ENCODE measurements at places on chromosomes 4 and X.

GRCh38 chrX:69278031-69278687 is 112.9 kb upstream of the PJA1 start:
- DNase-seq: no peak

GRCh38 chrX:1361275-1361674 is 24.7 kb downstream of the IL3RA start:
- DNase-seq: no peak

- DNase-seq: no peak
Observed at GRCh38 chr4:6120361-6120760, 80.0 kb downstream of the JAKMIP1 start.

DNA sequence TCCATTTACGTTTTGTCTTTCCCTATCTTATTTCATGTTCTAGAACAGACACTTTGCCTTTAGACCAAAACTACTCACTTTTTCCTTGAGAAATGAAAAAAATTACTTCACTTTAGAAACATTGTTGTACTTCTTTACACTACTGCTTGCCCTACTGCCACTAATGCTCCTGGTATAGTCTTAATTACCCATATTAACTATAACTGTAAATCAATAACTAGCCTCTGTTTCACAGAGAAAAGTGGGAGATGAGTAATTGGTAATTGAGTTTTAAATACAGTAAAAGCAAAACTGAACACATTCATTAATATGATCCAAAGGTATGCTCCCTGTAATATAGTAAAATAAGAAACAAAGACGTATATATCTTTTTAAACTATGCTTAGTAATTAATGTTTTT is 111.1 kb upstream of the JADE1 start:
- no peak for DNase-seq

DNA sequence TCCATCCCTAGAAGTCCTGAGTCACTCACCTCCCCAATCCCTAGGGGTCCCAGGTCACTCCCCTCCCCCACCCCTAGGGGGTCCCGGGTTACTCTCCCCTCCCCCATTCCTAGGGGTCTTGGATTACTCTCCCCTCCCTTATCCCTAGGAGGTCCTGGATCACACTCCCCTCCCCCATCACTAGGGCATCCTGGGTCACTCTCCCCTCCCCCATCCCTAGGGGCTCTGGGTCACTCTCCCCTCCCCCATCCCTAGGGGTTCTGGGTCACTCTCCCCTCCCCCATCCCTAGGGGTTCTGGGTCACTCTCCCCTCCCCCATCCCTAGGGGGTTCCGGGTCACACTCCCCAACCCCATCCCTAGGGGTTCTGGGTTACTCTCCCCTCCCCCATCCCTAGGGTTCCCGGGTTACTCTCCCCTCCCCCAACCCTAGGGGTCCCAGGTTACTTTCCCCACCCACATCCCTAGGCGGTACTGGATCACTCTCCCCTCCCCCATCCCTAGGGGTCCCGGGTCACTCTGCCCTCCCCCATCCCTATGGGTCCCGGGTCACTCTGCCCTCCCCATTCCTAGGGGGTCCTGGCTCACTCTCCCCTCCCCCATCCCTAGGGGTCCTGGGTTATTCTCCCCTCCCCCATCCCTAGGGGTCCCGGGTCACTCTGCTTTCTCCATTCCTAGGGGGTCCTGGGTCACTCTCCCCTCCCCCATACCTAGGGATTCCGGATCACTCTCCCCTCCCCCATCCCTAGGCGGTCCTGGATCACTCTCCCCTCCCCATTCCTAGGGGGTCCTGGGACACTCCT is 2.1 kb downstream of the ASMTL start:
- DNase-seq: peak; percentile 23

DNA sequence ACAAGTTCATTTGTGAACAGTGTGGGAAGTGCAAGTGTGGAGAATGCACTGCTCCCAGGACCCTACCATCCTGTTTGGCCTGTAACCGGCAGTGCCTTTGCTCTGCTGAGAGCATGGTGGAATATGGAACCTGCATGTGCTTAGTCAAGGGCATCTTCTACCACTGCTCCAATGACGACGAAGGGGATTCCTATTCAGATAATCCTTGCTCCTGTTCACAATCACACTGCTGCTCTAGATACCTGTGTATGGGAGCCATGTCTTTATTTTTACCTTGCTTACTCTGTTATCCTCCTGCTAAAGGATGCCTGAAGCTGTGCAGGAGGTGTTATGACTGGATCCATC is 5.5 kb downstream of the SPRY1 start:
- no peak for DNase-seq

- DNase-seq: no peak
Observed at GRCh38 chrX:134373736-134374135, 86.2 kb upstream of the HPRT1 start.

GRCh38 chrX:113770071-113770470 is 813.8 kb upstream of the HTR2C start:
- DNase-seq: no peak

DNA sequence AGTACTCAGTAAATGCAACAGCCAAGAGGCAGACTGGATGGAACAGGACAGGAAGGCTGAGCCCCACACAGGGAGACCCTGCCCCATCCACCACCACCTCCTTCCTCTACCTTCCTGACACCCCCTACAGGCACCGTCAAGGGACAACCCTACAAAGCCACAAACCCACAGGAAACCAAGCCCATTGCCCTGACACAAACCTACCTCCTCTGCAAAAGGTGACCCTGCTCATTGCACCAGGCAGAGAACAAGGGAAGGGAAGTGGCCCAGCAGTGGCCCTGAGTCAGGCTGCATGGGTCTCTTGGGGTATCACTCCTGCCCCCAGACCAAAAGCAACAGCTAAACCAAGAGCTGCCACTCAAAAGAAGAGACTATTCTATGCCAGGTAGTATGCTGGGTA is 21.0 kb downstream of the JAKMIP1 start:
- DNase-seq: no peak

DNA sequence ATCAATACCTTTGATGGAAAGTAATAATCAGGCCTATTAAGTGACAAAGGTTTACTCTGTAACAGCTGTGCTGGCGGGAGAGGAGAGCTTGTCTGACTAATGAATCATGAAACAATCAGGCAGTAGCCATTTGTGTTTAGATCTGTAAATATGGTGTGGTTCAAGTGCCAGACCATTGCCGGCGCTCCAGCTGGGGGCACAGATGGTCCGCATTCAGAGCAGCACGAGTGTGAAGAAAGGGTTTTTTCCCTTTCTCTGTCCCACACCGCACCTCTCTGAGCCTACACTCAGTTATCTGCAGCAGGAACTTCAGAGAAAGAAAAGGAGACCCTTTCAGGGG is 111.3 kb upstream of the PAQR3 start:
- no peak for DNase-seq

DNA sequence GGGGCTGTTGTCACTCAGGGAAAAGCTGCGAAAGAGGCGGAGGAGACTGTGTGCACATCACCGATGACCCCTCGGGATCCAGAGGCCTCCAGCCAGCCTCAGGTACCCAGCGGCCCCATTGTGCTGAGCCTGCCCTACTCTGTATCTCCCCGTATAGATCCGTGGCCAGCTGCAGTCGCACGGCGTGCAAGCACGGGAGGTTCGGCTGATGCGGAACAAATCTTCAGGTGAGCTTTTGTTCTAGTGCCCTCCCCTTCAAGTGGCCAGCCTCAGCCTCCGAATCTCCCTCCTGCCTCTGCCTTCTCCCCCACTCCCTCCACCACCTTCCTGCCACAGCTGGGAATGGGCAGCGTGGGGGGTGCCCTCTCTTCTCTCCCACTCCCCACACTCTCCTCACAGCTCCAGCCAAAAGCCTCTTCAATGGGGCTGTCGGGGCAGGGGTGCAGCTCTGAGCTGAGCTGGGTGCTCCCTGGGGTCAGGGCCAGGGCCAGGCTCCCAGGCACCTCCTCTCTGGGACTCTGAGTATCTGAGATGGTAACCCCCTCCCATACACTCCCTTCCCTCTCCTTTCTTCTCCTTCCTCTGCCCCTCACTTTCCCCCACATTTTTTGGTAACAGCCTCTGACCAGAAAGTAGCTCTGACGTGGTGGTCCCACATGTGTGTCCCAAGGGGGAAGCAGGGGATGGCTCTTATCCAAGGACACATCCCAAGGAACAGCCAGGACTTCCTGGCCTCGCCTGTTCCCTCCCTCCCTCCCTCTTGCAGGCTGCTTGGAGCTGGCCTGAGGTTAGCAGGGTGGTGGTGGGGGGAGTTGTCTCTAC is 20.4 kb upstream of the UBA1 start:
- no peak for DNase-seq

DNA sequence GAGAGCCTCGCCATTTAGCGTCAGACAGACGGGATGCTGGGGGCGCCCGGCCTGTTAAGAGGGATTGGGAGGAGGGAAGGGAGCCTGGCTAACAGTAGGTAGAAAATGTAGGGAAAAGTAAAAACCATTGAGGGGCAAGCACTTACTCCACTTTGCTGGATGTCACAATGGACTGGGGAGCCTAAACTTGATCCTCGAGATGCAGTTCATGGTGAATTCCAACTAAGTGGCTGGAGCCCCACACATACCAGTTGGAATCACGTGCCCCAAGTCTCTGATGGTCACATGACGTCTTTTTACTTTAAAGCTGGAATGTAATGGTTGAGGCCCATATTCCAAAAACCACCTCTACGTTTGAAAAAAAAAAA is 1.5 kb downstream of the PLS3 start:
- no peak for DNase-seq

DNA sequence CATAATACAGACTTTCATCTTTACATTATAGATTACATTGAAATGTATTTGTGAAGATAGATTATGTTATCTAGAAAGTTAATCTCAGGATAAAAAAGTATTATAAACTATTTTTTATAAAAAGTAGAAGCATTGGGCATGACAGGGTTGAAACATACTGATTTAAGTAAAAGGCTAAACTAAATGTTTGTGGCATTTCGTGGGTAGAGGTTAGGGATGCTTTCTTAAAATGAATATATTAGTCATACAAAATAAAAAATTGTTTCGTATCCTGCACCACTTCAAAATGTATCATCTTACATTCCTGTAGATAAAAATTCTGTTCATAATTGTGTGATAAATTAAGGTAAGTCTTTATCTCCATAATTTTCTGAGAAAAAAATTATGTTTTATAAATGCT is 603.6 kb downstream of the SPRY1 start:
- DNase-seq: no peak

DNA sequence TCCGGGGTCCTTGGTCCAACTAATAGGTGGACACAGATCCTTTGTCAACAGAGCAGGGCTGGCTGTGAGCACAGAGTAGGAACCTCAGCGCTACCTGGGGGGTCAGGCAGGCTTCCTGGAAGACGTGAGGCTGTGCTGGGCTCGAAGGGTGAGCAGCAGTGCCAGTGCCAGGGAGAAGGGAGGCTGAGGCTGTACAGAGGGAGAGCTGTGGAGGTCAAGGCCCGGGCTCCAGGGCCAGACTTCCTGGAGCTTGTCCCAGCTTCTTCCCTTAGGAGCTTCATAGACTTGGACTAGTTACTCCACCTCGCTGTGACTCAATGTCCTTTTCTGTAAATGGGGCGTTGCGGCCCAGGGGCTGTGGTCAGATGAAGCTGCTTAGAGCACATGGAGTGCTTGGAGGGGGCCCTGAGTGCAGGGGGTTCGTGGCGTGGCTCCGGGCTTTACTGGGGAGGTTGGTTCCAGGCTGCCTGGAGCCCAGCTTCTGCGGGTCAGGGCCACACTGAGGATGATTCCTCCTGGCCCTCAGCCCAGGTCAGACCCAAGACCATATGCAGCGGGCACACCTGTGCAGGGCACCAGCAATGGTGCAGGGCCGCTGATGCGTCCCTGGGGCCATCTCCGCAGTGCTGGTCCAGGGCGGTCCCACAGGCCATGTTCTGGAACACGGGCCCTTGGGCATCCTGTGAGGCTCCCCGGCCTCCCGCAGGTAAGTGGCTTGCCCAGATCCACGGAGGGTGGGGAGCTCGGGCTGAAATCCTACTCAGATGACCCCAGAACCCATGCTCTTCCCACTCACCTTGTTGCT is 98.1 kb downstream of the DCTD start:
- no peak for DNase-seq

DNA sequence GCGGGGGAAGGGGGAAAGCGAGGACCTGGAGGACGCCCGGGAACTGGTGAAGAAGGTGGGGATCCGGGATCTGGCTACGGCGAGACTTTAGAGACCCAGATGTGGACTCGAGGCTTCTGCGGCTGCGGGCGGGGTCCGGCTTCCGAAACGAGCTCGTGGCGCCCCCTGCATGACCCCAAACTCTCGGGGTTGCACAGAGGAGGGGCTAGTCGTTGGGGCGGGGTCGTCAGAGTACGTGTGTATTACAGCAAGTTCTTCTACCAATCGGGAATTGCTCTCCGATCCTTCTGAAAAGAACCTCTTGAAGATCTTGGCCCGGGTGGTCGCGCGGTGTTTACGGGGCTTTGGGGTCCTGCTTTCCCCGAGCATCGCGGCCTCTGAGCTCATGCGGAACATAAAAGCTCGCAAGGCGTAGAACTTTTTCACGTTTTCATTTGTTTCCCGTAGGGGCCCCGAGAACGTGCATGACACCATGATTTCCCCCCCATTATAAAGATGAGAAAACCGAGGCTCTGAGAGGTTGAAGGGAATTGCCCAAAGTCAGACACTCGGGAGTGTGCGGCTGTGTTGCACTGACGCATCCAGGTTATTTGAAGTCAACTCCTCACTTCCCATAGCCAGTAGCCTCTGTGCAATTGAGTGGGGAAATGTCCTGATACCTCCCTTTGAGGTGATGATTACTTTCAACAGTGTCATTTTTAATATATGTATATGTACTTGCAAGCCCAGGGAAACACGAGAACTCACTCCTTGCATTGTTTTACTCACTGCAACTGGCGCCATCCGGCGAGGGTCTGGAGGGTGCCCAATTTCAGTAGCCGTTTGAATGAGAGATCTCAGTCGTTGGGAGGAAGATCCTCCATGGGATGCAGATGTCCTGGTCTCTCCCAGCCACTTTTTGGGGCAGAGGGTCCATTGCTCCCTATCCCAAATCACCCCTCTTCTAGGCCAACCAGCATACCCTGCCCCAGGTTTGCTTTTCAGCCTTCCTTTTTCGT is at the start of gene BEND4:
Gene BEND4 (minus strand): TSS at position 149 of the 998 bp plus-strand sequence. CDS start 512 bp downstream, outside the sequence.
- no peak for DNase-seq

DNA sequence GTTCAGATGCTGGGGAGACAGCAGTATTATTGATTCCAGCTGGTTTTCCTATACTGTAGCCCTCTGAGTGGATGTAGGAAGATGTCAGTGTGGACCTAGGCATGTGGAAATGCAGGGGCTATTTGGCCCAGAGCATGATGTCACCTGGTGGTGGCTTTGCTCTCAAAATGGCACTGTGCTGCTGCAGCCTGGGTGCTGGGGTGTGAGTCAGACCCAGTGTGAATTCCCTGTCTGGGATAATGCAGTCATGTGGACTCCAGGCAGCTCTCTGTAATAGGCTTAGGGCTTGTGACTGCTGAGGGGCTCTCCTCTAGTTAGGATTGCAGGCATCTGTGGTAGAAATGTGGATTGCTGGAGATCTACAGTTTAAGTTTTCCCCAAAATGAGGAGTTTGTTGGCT is 70.7 kb downstream of the DCAF8L2 start:
- no peak for DNase-seq

All from Right ventricle myocardium superior (tissue), 1 donor.